ENCODE measurements at places on chromosomes 13 and 19.

- no peak for DNase-seq
Measured at GRCh38 chr13:95140502-95140901, 160.7 kb downstream of the ABCC4 start.

GRCh38 chr19:39296906-39297305, 699 bp downstream of the IFNL1 start:
- DNase-seq, result no peak

- no peak for DNase-seq
Measured at GRCh38 chr13:97015661-97016350, 21.5 kb upstream of the OXGR1 start.

GRCh38 chr19:21463449-21464105, 41.8 kb upstream of the ZNF429 start:
- DNase-seq, result no peak

DNA sequence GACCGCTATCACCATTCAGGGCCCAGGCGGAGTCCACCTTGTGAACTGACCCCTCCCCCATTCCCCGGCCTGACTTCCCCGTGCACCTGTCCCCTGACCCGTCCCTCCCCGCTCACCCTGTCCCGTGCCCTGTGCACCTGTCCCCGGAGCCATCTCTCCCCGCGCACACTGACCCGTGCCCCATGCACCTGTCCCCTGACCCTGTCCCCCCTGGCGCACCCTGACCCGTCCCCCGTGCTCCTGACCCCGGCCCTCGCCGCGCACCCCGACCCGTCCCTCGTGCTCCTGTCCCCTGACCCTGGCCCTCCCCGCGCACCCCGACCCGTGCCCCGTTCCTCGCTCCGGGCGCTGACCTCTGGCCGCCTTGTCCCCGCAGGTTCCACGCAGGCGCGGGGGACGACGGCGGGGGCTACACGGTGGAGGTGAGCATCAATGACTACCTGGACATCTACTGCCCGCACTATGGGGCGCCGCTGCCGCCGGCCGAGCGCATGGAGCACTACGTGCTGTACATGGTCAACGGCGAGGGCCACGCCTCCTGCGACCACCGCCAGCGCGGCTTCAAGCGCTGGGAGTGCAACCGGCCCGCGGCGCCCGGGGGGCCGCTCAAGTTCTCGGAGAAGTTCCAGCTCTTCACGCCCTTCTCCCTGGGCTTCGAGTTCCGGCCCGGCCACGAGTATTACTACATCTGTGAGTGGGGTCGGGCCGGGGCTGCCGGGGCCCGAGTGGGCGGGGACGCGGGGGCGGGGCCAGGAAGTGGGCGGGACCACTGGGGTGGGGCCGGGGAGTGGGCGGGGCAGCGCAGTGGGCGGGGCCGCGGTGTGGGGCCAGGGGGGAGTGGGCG, 9.7 kb downstream of the EFNA2 start:
- no peak for DNase-seq

DNA sequence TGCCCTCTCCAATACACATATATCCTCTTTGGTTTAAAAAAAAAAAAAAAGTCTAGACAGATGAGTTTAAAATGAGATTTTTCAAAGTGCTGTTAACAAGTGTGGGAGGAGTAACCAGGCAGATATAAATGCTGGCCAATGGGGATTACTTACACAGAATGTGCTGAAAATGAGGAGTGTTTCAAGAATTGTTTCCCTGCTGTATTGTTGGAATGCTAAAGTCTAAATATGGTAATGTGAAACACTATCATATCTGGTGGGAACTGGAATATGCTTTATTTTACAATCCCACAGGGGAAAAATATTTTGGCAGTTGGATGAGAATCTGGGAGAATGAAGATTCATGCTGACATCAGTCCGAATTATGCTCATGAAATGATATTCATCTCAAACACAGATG, 250.7 kb downstream of the DCT start:
- no peak for DNase-seq

- DNase-seq, result no peak
Measured at GRCh38 chr13:111399776-111400538, 79.5 kb downstream of the TEX29 start.

GRCh38 chr13:88919970-88920628, 1248.9 kb downstream of the SLITRK5 start:
- no peak for DNase-seq

GRCh38 chr19:56637976-56638555, 4.9 kb upstream of the SMIM17 start:
- peak; percentile 54 for DNase-seq
